Head of caudate nucleus (tissue), 42 donors: ENCODE measurements at places on chromosomes 12 and 14.

GRCh38 chr12:106332536-106332935 lies 25.0 kb upstream of the POLR3B start:
- DNase-seq, result no peak

DNA sequence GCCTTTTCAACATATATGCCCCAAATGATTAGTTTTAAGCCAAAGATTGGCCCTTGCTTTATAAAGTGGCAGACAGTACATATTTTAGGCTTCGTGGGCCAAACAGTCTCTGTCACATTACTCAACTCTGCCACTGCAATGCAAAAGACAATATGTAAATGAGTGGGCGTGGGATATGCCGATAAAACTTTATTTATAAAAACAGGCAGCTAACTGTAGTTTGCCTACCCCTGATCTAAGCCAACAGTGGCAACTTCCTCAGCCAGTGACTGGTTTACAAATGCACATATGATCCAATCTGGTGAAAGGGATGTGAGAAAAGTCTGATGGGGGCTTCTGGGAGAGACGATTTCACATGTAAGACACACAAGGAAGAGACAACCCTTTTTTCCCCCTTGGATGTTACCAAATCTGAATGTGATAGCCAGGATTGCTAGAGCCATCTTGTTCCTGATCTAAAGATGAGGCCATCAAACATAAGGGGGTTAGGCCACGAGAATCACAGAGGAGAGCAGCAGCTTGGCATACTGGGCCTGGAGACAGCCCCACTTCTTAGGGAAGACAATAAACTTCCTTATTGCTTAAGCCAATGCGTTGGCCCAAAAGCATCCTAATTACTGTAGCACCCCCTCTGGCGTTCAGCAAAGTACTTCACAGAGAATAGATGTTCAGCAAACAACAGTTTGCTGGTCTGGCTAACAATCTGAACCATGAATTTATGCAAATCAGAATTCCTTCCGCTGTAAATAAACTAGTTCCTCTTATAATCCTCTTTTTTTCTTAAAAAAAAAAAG lies 75.2 kb upstream of the TMCC3 start:
- DNase-seq, result no peak

- DNase-seq, result no peak
These were observed 79.3 kb downstream of the ARF6 start for GRCh38 chr14:49972131-49972671.

DNA sequence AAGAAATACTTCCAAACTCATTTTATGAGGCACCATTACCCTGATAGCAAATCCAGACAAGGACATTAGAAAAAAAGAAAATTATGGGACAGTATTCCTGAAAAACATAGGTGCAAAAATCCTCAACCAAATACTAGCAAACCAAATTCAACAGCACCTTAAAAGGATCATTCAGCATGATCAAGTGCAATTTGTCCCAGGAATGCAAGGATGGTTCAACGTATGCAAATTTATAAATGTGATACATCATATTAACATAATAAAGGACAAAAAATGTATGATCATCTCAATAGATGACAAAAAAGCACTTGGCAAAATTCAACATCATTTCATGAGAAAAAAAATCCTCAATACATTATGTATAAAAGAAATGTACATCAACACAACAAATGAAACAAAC lies 162.9 kb downstream of the DUSP6 start:
- no peak for DNase-seq

DNA sequence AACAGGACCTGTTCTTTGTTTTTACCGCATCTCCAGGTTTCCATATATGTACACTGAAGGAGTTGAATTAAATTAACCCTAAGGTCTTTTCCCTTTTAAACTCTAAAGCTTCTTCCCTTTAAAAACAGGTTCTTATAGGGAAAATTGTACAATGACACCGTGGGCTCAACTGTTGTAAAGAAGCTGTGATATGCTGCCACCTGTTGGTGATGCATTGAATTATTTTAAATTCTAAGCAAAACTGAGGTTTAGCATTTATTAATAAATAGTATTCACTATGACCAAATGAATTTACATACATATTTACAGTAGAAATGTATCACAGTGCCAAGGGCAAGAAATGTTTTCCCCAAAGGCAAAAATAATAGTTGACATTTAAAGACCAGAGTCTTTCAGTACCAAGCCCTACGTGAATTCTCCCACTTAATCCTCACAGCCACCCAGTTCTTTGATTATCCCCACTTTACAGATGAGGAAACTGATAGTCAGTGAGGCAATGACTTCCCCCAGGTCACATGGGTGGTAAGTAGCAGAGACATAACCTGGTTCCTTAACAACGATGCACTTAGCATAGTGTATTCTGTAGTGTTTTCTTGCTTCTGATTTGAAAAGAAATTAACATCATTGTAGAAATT lies 35.7 kb upstream of the TMEM263 start:
- DNase-seq, result no peak

GRCh38 chr12:2796187-2796666 lies 1.5 kb downstream of the FKBP4 start:
- DNase-seq, result no peak

- DNase-seq, result no peak
These were observed 6.5 kb upstream of the SLC6A12 start for GRCh38 chr12:220491-220890.

- no peak for DNase-seq
These were observed 25.7 kb downstream of the FBXO33 start for GRCh38 chr14:39406560-39406959.

- no peak for DNase-seq
These were observed 835.9 kb downstream of the DIO2 start for GRCh38 chr14:79375356-79375755.

DNA sequence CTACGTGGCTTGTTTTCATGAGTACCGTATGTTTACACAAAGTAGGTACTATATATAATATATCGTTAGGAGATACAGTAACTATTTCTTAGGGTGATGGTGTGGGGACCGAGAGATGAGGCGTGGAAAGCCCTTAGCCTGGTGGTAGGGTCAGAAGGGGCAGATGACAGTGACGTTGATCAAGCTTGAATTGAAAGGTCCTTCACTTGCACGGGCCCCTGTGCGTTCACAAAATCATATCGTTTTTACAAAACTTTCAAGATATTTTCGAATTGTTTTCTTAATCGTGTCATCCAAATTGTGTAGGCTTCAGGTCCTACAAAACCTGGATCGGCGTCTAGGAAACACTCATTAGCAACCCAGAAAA lies 881 bp upstream of the SOS2 start:
- DNase-seq, result no peak

DNA sequence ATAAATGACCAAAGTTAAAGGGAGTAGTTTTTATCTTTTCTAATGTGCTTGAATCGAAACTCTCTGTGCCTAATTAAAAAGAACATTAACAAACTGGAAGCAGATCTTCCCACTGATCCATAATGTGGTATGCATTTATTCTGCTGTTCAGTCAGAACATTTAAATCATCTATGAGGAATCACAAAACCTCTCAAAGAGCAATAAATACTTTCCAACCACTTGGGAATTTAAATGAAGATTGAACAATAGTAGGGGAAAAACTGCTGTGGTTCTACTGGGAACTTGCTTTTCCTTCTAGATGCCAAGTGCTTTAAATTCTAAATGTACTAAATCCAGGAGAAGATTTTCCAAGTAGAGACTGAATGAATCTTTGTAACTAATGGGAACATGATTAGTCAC lies 12.3 kb upstream of the CHPT1 start:
- no peak for DNase-seq

- DNase-seq, result no peak
These were observed 604 bp downstream of the GALNT4 start for GRCh38 chr12:89523843-89524540.

- DNase-seq, result no peak
These were observed 154.5 kb upstream of the CLEC14A start for GRCh38 chr14:38410442-38410841.

DNA sequence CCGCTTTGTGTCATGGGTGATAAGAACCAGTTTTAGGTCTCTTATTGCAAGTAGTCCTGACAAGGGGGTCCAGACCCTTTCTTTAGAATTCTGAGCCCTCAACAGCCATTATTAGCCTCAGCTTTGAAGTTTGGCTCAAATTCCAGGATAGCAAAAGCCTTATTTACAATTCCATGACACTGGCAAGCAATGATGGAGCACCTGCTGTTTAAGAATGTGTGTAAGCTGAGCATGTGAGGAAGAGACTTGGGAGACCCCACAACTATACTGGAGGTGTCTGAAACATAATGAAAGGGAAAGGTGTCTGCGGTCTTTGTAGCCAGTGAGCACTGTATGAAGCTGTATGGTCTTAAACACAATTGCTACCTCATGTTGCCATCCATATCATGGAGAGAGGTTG lies 119.8 kb downstream of the TBX5 start:
- no peak for DNase-seq

DNA sequence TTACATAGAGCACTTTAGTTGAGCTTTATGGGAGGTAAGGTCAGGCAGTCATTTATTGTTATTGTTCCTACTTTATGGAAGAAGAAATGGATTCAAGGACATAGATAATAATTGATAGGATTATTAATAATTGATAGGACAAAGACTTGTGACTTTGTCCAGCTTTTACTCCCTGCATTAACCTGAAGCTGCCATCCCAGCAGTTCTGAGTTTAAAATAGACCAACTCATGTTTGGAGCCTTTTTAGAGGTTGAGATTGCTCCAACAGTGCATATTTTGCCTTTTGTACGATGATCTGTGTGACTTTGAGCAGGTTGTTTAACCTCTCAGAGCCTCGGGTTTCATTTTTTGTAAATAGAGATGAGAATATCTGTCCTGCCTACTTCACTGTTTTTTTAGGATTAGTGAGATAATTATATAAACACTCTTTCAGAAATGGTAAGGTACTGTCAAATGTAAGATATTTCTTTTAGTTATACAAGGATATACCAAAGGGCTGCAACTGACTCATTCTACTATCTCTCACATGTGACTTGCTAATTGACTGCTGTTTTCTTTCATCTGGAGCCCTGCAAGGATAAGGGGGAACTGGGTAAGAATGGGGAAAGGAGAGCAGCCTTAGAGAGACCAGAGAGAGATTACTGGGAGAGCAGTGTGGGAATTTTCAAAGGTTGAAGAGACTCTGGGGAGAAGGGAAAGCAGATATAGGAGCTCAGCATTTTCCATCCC lies 15.3 kb downstream of the WDR20 start:
- no peak for DNase-seq

DNA sequence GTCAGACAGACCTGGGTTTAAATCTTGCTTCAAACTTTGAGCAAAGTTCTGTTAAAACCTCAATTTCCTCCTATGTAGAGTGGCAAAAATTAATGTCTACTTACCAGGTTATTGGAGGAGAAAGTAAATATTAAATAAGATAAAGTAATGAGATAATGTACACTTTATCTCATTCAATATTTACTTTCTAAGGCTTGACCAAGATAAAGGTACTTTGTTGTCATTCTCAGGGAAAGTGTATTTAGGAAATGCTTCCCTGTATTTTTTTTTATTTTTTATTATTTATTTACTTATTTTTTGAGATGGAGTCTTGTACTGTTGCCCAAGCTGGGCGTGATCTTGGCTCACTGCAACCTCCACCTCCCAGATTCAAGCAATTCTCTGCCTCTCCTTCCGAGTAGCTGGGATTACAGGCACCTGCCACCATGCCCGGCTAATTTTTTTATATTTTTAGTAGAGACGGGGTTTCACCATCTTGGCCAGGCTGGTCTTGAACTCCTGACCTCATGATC lies 4.7 kb downstream of the FAM161B start:
- DNase-seq, result no peak

- no peak for DNase-seq
These were observed 755.4 kb upstream of the MDGA2 start for GRCh38 chr14:48430805-48431204.
